ENCODE measurements at places on chromosomes 4 and X.

GRCh38 chr4:7524064-7524682 is 89.4 kb upstream of the PSAPL1 start:
- no peak for DNase-seq

GRCh38 chr4:149296084-149296483 is 519.6 kb downstream of the IQCM start:
- DNase-seq, result no peak

DNA sequence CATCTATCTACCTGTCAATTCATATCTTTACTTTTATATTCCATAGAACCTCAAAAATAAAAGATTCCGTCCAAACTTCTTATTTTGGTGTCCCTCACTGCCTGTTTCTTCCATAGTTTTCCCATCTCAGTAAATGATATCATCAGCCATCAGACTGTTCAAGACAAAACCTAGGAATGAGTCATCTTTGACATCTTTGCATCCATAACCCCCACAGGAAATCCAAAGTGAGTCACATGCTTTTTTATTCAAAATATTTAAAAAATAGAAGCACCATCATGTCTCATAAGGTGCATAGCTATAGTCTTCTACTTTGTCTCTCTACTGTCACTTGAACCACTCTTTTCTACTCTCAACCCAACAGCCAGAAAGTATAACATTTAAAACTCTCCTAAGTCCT is 29.9 kb upstream of the CXXC4 start:
- no peak for DNase-seq

- no peak for DNase-seq
Observed at GRCh38 chr4:98430708-98431403, 169.7 kb downstream of the RAP1GDS1 start.

DNA sequence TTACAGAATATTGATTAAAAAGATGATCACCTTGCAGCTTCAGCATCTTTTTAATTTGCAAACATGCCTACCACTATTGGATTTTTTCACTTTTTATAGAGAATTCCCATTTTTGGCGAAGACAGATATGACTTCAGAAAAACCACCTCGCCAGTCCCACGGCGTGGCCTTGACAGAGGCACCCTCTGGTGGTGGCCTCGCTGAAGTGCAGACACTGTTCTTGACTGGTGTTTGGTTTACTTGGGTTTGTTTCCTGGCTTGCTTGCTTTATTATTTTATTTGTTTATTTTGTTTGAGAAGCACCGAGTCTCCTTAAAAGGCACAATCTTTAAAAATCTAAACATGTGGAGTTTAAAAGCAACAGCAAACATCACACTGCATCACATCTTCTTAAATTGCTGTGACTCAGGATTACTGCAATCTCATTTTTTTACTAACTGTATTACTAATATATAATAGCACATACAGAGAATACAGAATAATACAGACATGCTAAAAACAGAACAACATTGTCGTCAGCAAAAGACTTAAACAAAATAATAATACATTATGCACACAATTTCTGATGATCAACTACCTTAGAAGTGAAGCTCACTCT is 13.1 kb upstream of the AMTN start:
- DNase-seq, result peak; percentile 17

DNA sequence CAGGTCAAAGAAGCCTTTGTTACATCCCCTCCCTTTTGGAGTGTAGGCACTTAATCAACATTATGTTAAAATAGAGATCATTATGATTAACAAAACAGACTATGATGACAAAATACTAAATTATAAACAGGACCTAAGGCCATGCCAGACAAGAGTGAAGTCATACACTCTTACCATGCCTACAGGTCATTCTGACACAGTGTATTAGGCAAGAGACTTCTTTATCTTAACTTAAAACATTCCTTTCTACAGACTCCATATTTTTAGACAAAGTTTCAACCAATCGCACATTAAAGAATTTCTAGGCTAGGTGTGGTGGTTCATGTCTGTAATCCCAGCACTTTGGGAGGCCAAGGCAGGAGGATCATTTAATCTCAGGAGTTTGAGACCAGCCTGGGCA is 128.6 kb upstream of the SLC34A2 start:
- no peak for DNase-seq

DNA sequence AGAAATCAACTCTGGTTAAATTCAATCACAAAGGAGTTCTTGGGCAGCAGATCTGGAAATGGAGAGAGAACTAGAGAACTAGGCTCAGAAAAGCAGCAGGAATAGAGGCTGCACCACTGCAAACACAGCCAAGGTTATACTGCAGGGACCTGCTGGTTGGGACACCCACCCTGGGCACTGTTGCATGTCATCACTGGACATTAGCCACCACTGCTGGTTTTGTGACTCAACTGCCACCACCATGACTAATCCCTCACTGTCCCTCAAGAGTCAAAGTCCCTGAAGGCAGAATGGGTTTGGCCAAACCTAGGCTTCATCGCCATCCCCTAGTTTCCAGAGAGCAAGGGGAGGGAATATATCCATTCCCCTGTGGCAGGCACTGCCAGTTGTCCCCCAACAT is 38.1 kb upstream of the IRAK1 start:
- DNase-seq, result no peak

DNA sequence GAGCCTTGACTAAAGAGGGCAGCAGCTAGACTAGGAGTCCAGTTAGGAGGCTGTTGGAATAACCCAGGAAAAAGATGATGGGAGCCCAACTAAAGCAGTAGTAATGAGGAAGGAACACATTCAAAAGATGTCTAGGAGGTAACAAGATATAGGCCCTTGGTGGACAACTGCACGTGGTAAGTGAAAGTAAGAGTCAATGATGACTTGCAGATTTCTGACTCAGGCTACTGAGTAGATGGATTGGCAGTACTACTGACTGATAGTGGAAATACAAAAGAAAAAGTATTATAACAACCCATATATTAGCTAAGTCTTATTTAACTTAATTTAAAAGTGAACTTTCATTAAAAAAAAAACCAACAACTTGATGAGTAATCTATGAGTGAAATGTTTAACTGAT is 74.0 kb downstream of the PAK3 start:
- no peak for DNase-seq

- no peak for DNase-seq
Observed at GRCh38 chr4:133245226-133245625, 96.1 kb downstream of the PCDH10 start.

DNA sequence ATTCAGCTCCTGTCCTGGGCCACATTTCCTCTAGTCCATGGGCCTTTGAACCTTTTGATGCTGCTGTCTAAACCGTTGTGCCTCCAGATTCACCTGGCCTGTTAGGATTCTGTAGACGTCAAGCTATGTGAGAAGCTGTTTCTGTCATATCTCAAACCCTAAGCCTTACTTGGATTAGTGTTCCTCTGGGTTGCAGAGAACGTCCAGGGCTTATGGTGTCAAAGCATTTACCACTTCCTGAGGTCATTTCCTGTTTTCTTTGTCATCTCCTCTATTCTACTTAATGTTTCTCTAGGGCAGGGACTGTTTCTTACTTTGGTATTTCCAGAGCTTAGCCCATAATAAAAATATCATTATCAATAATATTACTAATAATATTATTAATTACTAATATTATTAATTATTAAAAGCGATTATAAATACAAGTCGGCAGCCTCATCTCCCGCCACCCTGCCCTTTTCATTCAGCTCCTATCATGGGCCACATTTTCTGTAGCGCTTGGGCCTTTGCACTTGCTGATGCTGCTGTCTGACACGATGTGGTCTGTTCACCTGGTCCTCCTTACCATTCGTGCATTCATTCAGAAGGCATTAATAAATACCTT is 19.1 kb downstream of the PRIMPOL start:
- DNase-seq, result no peak

DNA sequence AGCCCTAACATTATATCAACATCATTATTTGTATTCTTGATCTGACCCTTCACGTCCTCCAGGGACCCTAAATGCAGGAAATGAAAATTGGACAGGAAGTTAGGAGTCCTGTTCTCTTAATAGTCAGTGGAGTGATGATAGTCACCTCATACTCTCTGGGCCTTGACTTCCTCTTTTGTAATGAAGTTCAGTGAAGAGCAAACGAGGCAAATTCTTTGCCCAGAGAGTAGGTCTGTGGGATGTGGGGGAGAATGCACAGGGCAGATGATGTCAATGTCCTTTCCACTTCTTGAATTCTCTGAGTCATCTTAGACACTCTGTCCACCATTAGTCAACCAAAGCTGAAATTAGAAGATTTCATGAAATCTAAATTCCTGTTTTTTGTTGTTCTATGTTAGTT is 17.1 kb upstream of the GPRIN3 start:
- DNase-seq, result no peak

GRCh38 chr4:7424553-7425111 is 10.1 kb downstream of the PSAPL1 start:
- DNase-seq, result peak; percentile 2

DNA sequence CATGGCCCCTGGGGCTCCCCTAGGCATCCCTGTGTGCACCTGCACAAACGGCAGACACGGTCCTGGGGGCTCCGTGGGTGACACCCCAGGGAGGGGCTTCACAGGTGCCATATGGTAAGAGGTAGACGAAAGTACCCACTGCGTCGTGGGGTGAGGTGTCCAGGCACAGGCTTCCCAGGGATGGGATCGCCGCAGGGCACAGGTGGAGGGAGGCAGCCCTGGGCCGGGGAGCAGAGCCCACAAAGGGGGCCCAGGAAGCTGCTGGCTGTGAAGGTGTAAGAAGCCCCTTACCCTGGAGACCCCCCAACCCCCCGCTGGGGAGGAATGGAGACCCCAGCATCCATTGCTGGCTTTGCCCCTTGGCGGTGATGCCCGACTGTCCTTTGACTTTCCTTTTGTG is 10.9 kb downstream of the SH3TC1 start:
- no peak for DNase-seq

DNA sequence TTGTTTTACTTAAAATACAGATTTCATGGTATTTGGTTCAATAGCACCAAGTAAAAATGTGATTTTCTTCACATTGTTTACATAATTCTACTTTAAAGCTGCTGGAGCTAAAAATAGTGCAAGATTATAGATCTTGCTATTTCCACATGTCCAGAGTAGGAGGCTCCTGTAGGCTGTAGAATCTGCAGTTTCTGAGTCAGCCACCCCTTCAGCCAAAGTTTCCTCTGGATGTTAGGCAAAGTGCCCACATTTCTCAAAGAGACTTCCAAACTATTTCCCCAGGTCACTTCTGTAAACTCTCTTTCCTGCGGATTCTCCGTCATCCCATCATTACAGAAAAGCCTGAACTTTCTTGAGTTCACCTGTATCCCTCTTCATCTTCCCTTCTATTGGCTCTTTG is 342.5 kb upstream of the FSTL5 start:
- no peak for DNase-seq

GRCh38 chr4:16448241-16448840 is 222.1 kb upstream of the TAPT1 start:
- no peak for DNase-seq

DNA sequence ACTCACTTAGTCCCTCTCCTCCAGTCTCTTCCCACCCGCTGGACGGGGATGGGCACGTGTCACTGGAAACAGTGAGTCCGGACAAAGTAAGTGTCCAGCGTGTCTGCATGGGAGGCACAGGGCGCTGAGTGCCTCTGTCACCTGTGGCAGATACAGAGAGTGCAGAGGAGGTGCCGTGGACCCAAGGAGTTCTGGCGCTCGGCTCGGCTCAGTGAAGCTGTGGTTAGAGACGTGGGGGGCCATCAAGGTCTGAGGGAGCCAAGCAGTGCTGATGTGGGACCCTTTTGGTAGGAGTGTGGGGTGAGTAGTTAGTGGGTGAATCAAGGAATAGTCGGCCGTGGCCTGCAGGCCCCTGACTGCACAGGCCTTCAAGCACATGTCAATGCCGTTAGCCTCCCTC is 40.1 kb upstream of the MSANTD1 start:
- DNase-seq, result no peak

GRCh38 chr4:1770245-1770644 is 22.8 kb upstream of the FGFR3 start:
- no peak for DNase-seq

All from activated T-helper 1 cell treated with anti-CD3 and anti-CD28 coated beads, Interleukin-2, amount 50 U/mL, for 16 hours (primary cell).